ENCODE measurements at places on chromosomes 11 and 22.
A peak's percentile ranks its signal among the peaks of the same experiment; 100 is the strongest.

DNA sequence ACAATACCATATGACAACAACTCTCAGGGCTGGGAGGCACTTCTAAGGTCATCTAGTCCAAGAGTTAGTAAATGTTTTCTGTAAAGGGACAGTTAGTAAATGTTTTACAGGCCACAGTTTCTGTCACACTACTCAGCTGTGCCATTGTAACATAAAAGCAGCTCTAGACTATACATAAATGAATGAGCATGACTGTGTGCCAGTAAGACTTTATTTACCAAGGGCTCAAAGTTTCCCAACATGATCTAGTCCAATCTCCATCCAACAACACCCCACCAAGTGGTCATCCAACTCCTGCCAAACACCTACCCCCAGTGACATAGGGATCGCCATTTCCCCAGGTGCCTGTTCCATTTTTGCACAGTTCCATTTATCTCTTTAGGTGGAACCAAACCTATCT lies 12.1 kb downstream of the SERGEF start:
- DNase-seq = no peak

- DNase-seq = no peak
Measured at GRCh38 chr11:120040151-120040840, 97.6 kb downstream of the TRIM29 start.

DNA sequence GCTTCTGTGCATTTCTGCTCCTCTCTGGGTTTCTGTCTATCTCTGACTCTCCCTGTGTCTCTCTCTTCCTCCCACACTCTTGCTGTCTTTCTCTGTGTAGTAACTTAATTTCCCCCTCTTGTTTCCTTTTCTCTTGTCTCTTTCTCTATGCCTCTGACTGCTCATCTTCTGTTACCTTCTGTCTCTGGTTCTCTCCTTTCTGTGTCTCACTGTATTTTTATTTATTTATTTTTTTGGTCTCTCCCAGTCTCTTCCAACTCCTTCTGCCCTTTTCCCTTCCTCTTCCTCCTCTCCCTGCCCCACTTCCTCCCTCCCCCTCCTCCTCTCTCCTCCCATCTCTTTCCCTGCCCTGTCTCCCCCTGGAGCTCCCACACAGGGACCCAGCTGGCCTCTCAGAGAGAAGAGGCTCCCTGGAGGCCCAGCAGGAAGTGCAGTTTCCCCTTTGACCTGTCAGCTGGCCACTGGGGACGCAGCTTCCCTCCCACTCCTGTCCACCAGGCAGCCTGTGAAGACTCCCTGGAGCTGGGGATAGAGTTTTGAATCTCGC lies 38.3 kb upstream of the MYH9 start:
- no peak for DNase-seq

- peak; percentile 81 for DNase-seq
Measured at GRCh38 chr11:118929501-118930093, 3.9 kb upstream of the BCL9L start.

GRCh38 chr22:17536269-17536668 lies 27.0 kb upstream of the SLC25A18 start:
- peak; percentile 31 for DNase-seq

DNA sequence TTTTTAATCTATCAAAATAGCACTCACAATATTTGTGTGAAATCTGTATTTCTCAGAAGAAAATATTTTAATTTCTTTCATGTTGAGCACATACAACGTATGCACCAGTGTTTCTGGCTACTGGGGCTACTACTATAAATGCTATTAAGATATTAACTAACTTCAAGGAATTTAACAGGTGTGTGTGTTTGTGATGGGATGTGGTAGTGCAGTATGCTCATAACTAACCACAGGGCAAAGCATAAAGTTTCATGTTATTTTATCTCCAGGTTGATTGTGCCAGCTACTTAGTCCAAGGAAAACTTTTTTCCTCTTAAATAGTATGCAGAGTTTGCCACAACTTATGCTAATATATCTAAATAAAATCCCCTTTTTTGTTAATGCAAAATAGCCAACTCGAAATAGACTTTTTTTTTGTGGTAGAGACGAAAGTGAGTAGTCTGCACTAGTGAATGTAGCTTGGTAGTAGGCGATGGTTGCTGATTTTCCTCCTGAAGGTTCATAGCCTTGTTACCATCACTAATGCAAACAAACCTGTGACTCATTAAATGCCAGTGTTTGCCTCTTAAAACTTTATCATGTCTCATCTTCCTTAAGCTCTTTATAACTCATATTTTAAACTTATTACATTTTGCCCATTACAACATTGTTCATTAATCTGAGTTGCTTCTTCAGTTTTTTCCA lies 565.5 kb upstream of the ANO3 start:
- no peak for DNase-seq

- DNase-seq = no peak
Measured at GRCh38 chr11:95229993-95230809, 801 bp downstream of the SESN3 start.

- DNase-seq = no peak
Measured at GRCh38 chr22:41523464-41524221, 20.6 kb downstream of the POLR3H start.

DNA sequence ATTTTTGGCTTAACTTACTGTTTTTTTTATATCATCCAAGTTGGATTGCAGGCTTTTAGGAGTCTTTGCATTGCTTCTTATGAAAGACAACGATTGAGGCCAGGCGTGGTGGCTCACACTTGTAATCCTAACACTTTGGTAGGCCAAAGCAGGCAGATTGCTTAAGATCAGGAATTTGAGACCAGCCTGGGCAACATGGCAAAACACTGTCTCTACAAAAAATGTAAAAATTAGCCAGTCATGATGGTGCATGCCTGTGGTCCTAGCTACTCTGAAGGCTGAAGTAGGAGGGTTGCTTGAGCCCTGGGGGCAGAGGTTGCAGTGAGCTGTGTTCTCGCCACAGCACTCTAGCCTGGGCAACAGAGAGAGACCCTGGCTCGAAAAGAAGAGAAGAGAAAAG lies 56.6 kb downstream of the BID start:
- no peak for DNase-seq

GRCh38 chr11:80412604-80413003 lies 971.8 kb upstream of the TENM4 start:
- DNase-seq = no peak

- DNase-seq = no peak
Measured at GRCh38 chr11:58926695-58927094, 12.6 kb upstream of the GLYATL1 start.

DNA sequence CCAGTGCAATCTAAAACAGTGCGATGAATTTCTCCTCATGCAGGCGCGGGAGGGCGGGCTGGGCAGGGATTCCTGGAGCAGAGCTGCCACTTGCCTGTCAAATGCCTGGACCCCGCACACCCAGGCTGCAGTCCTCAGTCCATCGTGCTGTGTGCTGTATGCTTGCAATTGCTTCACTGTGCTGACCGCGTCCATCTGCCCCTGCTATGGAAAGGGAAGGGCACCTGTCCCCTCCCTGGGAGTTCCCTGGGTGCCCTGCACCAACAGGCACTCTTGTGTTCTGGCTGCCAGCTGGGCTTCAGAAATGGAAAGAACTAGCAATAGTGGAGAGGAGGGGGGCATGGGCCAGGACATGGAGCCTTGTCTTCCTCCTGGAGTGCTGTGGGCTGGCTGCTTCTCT lies 185.4 kb upstream of the B3GAT1 start:
- DNase-seq = no peak

DNA sequence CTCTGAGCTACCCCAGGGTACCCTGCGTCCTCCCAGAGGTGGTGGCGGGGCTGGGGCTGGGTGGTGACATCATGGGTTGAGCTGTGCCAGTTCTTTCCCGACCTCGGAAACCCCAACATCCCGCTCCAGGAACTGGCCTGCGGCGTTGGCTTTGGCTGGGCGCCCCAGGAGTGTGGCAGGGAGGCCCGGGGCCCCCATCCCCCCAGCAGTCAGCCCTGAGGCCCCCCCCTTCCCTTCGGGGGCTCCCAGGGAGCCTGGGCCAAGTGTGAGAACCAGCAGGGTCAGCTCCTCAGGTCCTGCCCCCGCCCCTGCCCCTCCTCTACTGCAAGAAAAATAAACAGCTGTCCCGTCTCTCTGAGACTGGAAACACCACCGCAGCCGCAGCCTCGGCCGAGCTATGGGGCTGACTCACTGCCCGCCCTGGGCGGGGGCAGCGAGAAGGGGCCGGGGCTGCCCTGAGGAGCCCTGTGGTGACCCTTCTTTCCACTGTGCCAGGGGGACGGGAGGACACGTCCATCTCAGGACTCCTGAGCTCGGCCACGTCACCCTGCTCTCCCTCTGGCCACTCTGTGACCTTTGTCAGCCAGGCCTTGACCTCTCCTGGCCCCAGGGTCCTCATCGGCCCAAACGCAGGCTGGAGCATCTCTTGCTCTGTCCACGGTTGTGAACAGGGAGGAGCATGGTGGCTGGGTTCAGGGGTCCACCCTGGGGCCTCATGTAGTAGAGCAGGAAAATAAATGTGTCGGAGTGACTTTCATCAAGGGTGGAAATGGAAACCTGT lies 73.4 kb downstream of the WNT7B start:
- DNase-seq = no peak

- no peak for DNase-seq
Measured at GRCh38 chr22:20034143-20034542, 13.2 kb downstream of the TANGO2 start.

DNA sequence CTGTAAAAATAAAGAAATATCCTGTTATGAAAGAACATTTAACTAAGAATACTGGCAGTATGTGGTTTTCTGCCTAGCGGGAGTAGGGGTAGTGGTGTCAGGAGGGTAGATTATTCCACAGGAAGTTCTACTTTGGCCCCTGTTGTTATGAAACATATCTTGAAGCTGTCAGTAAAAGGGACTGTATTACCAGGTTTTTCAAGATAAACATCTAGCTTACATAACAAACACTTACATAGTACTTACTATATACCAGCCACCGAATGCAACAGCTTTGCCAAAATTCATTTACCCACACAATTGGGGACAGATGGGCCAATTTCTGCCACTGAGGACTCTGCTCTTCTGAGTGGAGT lies 3.7 kb downstream of the TMEM123 start:
- DNase-seq = no peak

DNA sequence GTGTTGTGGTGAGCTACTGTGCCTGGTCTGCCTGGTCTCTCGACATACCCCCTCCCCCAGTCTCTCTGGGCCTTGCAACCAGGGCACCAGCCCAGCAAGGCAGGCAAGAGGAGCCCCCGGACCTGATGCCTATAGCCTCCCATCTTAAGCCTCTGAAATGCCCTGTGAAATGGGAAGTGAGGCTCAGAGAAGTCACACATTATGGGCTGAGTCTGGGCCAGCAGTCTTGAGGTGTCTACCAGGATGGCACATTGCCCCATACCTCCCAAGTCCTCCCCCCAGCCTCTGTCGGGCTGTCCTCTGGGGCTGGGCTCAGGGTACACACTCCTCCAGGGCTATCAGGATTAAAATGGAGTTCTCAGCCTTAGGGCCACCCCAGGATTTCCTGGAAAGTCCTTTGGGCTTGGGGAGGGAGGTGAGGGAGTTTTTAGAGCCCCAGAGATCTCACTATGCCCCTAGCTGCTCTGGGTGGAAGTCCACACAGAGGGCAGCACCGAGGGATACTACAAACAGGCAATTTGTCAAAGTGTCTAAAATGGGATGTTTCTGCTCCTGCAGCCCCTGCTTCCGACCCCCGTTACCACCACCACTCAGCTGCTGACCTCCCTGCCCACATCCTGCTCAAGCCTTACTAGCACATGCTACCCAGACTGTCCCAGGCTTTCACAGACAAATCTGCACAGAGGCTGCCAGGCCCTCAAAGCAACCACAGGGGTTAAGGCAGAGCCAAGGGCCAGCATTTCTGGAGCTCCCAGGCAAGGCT lies 3.1 kb upstream of the SH3BP1 start:
- DNase-seq = no peak

GRCh38 chr22:36775586-36775963 lies 344 bp downstream of the IFT27 start:
- no peak for DNase-seq

Measured in occipital lobe (tissue), 3 donors.